ENCODE measurements at places on chromosomes 5 and 9. TPM values are rescaled to one million over a fixed set of nuclear protein-coding genes. Genes with fewer than 3 reads are reported as not detected.

The FGF1 gene
- 5.4 TPM for total RNA-seq

The IFNK gene
- total RNA-seq = not detected

The RBM18 gene
- 10.3 TPM for total RNA-seq

The DAPK1 gene
- 10.6 TPM for total RNA-seq

The IL13 gene
- total RNA-seq = not detected

The B4GALT1 gene
- total RNA-seq = 44.0 TPM

The ZDHHC11 gene
- total RNA-seq = 3.8 TPM

The GLRA1 gene
- not detected for total RNA-seq

The C5orf58 gene
- 0.19 TPM for total RNA-seq

All from lower leg skin (tissue), 4 donors.